Kidney glomerular epithelial cell (primary cell): ENCODE measurements at places on chromosomes 12 and 14.
A peak's percentile ranks its signal among the peaks of the same experiment; 100 is the strongest.

GRCh38 chr12:24360907-24361306 is 411.4 kb upstream of the SOX5 start:
- peak; percentile 7 for DNase-seq

GRCh38 chr12:100138803-100139098 is 3.9 kb downstream of the BLTP3B start:
- no peak for DNase-seq

DNA sequence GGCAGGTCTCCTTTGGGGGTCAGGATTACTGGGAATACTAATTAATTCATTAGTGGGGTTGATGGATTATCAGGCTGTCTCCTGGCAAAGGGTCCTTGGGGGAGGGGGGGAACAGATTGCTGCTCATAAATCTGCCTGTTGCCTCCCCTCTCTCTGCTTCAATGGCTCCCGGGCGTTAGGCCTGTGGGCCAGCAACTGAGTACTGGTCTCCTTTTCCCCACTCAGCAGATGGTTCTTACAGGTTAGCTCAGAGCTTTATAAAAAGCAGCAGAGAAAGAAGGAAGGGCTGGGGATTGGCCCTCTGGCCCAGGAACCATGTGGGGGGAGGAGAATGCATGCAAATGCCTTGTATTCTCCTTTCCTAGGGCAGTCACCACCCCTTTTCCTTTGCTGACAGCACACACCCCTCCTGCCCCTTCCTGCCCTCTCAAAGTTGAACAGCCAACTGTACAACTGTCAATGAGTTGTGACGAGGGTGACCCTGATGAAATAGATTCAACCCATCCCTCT is 2.3 kb upstream of the NEUROD4 start:
- DNase-seq = no peak

DNA sequence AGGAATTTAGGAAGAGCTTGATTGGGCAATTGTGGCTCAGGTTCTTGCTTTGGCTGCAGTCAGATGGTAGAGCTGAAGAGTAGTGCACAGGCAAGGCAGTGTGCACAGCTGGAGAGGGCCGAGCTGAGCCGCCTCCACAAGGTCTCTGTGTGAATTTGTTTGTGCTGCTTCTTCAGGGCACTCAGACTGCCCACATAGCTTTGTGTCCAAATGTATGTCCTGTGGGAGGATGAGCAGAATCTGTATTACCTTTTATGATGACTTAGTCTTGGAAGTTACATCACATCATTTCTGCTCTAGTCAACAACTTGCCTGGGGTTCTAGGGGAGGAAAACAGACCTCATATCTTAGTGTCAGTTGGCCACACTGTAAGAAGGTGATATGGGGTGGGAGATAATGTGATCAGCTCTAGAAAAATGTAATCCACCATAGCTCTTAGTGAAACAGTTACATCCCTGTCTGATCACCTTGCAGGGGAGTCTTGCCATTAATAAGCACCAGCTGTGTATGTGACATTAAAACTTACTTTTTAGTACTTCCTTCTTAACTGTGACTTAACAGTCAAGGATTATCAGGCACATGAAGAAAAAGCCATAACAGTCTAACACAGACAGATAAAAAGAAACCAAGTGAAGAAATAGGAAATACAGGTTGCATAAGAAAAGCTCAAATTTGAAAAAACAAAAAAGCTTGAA is 53.4 kb downstream of the RCOR1 start:
- no peak for DNase-seq

DNA sequence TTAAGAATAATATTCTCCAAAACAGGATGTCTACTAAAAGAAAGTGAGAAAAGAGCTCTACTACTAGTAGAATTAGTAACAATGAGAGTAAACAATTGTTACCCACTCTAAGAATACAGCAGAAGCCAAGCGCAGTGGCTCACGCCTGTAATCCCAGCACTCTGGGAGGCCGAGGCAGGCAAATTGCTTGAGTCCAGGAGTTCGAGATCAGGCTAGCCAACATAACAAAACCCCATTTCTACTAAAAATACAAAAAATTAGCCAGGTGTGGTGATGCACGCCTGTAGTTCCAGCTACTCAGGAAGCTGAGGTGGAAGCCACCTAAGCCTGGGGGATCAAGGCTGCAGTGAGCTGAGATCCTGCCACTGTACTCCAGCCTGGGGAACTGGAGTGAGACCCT is 4.7 kb downstream of the DNAJC14 start:
- DNase-seq = no peak

DNA sequence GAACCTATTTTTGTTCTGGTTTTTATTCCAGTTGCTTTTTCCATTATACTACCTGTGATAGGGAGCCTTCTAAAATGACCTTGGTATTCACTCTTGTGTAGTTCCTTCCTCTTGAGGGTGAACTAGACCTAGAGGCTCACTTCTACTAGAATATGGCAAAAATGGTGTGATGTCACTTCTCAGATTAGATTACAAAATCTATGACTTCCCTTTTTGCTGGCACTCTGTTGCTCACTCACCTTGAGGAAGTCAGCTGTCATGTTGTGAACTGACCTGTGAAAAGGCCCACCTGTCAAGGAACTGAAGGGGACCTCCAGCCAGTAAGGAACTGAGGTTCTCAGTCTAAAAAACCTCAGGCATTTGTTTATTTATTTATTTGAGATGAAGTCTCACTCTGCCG is 5.7 kb downstream of the MIPOL1 start:
- DNase-seq = no peak

- no peak for DNase-seq
Measured at GRCh38 chr14:98960617-98961013, 311.4 kb downstream of the BCL11B start.

- no peak for DNase-seq
Measured at GRCh38 chr12:110281549-110282299, 677 bp downstream of the ATP2A2 start.

GRCh38 chr12:793711-794110 is 41.3 kb downstream of the WNK1 start:
- no peak for DNase-seq

DNA sequence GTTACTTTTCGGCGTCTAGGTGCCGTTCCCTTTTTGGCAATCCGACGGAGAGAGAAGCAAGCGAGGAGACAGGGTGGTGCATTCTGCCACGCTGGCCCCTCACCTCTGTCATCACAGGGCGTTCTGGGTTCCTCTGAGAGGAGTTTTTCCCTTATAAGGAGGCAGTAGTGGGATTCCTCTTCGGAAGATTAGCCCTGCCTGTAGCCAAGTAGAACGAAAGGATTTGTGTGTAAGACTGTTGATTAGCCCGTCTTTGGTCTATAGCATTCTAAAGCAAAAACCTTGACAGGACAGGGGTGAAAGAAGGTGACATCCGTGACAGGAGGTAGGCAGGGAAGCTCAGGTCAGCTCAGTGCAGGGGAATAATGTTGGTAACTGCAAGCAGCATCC is 9.1 kb upstream of the NEMF start:
- peak; percentile 74 for DNase-seq

DNA sequence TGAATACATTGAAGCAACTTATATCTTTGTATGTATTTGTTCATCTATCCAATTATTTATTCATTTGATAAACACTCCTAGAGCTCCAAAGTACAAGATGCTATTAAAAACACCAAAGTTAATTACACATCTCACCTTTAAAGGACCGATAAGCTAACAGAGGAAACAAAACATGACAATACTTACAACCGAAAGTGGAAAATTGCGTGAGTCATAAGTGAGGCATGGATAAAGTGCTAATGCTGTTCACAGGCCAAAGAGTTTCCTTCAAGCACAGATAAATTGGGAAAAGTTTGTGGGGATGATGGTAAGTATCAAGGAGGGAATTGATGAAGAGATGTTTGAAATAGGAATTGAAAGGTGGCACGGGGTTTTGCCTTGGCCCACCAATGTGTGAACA is 172.8 kb upstream of the KITLG start:
- peak; percentile 27 for DNase-seq

- no peak for DNase-seq
Measured at GRCh38 chr12:92235703-92236472, 90.2 kb upstream of the BTG1 start.

GRCh38 chr14:21084998-21085853 is 13.2 kb downstream of the ZNF219 start:
- DNase-seq = peak; percentile 91

DNA sequence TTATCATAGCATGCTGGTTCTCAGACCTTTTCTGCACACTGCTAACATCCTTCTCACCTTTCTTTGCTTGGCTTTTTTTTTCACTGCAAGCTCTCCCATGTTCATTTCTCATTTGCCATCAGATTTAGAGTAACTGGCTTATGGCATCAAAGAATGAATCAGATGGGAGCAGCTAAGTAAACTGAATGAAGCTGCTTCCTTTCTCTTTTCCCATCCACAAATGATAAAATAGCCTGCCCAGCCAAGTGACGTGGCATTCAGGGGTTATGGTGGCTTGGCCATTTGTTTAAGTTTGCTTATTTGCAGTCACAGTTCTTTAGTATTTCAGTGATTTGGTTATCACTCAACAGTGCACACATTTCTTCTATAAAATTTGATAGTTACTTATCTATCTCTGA is 708.6 kb downstream of the DIO2 start:
- DNase-seq = no peak

DNA sequence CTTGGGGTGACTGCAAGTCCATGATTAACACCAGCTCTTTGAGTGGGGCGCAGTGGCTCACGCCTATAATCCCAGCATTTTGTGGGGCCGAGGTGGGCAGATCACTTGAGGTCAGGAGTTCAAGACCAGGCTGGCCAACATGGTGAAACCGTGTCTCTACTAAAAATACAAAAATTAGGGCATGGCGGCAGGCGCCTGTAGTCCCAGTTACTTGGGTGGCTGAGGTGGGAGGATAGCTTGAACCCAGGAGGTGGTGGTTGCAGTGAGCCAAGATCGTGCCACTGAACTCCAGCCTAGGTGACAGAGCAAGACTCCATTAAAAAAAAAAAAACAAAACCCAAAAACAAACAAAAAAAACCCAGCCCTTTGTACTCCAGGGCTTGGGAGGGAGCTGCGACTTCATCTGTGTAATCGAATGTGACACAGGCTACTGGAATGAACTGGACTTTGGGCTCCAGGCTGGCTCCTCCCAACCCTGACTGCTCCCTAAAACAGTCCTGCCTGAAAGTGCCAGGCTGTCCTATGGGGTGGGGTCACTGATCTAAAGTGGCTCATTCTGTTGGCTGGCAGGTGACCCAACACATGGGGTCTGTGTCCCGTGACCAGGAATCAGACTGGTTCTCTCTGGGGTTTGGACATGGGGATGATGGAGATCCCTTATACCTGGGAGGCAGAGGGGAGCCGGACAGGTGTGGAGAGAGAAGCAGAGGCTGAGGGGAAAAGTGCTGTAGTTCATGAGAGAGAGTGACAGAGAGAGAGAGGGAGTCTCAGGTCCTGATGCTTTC is 9.3 kb upstream of the C12orf43 start:
- no peak for DNase-seq

GRCh38 chr12:92961949-92962348 is 32.9 kb upstream of the EEA1 start:
- DNase-seq = no peak

DNA sequence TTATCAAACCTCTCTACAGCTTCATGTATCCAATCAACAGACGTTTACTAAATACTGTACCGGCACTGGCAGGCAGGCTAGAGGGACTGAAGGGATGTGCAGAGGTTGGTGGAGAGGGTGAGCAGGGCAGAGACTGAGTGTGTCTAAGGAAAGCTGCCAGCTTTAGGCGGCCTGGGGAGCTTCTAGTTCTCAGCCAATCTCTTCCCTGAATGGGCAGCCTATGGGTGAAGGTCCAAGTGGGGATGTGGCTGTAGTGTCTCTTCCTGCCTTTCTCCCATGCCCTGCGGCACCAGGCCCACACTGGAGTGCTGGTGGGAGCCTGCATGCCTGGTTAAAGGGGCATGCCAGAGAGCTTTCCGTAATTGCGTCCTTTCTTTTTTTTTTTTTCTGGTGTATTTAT is 239.8 kb downstream of the CACNA1C start:
- DNase-seq = no peak
